ENCODE measurements at places on chromosomes 2 and 18.
A peak's percentile ranks its signal among the peaks of the same experiment; 100 is the strongest.

- DNase-seq, result no peak
Observed at GRCh38 chr2:23489471-23490322, 104.7 kb downstream of the KLHL29 start.

- no peak for DNase-seq
Observed at GRCh38 chr18:965921-966758, 61.5 kb downstream of the ADCYAP1 start.

GRCh38 chr2:10297959-10298531 is 4.7 kb upstream of the HPCAL1 start:
- peak; percentile 91 for DNase-seq

DNA sequence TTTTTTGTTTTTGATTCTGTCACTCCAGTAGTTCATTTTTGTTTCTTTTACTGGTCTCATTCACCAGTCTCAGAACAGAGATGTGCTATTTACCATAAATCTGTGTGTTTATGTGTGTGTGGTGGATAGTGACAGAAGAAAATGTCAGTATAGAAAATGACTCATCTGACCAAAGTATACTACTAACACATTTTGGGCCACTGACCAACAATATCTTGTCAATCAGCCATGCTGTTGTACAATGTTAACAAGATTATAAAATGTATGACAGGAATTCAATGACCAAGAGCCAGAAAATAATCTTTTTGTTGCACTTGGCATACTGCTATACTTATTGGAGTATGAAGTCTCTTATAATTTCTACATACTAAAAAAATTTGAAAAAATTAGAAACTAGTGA is 1081.4 kb upstream of the NRXN1 start:
- no peak for DNase-seq

DNA sequence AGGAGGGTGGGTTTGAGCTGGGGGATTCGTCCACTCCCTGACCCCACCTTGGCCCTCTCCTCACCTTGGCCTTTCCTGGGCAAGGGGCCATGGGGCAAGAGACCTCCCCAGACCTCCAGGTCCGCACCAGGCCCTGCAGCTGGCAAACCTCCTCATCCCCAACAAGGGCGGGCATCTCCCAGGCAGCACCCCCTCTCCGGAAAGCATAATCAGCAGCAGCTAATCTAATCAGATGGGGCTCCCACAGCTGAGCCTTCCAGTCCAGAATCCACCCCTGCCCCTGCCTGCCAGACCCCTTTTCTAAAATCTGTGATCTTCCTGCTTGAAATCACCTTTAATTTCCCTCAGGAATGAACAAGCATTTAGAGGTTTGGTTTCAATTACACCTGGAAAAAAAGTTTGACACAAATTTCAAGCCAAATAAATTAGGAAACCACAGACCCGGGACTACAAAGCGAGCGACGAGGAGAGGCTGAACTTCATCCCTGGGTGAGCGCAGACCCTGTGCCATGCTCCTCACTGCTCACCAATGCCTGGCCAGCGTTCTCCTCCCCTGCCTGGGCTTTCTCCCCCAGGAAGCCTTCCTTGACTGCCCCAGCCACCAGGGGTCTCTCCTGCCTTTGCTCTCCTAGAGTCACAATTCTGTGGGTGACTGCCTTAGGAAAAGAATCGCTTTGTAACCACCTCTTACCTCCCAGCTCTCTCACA is 143.0 kb upstream of the MYCN start:
- DNase-seq, result no peak

- DNase-seq, result peak; percentile 67
Observed at GRCh38 chr2:172097557-172098131, 5.1 kb downstream of the DLX2 start.

DNA sequence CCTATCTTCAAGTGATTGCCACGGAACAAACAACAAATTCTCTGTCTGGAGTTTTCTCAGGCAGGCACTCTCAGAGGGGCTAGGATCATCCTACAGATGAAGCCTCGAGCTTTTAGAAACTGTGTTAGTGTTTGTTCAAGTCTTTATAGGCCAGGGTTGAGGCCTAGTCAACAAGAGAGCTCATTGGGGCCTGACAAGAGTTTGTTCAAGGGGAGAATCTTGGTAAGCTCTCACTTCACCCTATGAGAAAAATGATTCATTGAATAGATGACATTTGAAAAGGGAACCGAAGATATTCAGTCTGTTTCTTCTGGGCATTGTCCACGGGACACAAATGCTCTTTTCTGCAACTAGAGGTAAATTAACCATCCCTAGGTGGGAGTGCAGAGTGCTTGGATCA is 476.9 kb downstream of the PTPRM start:
- no peak for DNase-seq

Measured in HFFc6 (cell line).